NCI-H2029 (cell line): ENCODE measurements at places on chromosomes 1 and 21.
A peak's percentile ranks its signal among the peaks of the same experiment; 100 is the strongest.

GRCh38 chr1:10671622-10672342, 124.7 kb downstream of the CASZ1 start:
- no peak for DNase-seq

DNA sequence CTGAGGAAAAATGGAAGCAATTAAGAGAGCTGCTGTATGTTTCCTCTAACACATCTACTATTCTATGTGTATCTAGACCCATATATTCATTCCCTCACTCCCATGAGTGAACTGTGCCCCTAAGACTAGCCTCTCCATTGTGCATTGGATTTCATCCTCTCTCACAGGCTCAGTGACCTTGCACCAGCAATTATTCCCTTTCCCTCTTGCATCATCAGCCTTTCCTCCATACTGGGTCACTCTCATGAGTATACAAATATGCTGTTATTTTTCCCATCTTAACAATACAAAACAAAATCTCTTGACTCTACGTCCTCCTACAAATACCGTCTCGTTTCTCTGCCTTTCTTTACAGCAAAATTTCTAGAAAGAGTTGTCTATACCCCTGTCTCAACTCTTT, 29.4 kb upstream of the METTL18 start:
- no peak for DNase-seq

DNA sequence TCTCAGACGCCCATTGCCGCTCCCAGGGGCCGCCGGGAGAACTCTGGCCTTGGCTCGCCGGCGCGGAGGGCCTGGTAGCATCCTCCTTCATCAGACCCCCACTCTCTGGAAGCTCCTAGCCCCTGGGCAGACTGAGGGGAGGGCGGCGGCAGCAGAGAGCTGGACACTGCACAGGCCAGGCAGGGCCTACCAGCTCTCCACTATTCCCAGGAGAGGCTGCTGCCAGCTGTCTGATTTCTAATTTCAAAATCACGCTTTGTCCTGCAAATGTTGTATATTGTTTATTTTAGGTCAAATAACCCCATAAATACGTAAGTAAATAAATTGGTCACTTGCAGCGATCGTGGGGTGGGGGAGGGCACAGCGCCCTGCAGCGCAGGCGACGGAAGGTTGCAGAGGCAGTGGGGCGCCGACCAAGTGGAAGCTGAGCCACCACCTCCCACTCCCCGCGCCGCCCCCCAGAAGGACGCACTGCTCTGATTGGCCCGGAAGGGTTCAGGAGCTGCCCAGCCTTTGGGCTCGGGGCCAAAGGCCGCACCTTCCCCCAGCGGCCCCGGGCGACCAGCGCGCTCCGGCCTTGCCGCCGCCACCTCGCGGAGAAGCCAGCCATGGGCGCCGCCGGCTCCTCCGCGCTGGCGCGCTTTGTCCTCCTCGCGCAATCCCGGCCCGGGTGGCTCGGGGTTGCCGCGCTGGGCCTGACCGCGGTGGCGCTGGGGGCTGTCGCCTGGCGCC, at the start of gene MTARC1:
MTARC1 (plus strand) TSS at position 577 of the 732 bp plus-strand sequence; CDS start at position 609, 32 bp downstream.
- DNase-seq, result peak; percentile 66

DNA sequence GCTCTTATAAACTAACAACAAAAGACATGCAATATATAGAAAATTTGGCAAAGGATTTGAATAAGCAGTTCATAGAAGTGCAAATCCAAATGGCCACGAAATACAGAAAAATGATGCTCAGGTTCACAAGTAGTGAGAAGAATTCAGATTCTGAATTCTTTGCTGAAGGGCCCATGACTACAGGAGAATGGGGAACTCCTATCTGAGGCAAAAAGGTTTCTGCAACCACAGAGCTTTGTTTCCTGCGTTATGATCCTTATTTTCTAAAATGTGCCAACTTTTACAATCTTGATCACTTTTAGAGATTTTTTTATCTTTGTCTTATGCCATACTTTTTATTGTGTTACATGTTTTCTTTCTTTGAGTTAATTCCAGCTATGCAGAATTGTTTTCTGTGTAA, 91.3 kb downstream of the ITSN1 start:
- DNase-seq, result no peak
